Stimulated activated CD4-positive, alpha-beta T cell treated with anti-CD3 and anti-CD28 coated beads, Interleukin-2, amount 100 ng/mL, for 24 hours (primary cell): ENCODE measurements at places on chromosomes 1 and 21.

GRCh38 chr1:46569884-46570725, 18.7 kb upstream of the KNCN start:
- no peak for DNase-seq

DNA sequence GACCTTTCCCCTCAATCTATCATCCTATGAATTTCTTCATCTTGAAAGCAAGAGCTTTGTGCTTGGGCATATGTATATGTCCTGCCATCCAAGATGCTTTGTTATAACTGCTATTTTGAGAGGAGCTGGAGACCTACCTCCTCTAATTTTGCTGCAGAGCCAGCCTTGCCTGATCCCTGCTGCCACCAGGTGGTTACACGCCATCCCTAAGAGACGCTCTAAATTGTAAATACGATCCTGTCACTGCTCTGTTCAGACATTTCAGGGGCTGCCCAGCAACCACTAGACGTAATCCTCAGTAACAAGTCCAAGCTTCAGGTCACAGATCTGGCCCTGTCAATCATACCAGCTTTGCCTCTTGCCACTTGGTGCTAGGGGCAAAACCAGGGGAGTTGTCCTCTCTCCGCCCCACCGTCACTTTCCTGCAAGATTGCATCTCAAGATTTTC, 32.9 kb downstream of the GPA33 start:
- peak; percentile 33 for DNase-seq

- no peak for DNase-seq
Measured at GRCh38 chr1:50105433-50105832, 3.3 kb upstream of the ELAVL4 start.

GRCh38 chr1:235093696-235094592, 34.7 kb downstream of the TOMM20 start:
- DNase-seq: peak; percentile 90
